ENCODE measurements at places on chromosomes 11 and 22. TPM values are rescaled to one million over a fixed set of nuclear protein-coding genes. Genes with fewer than 3 reads are reported as not detected.

- DNase-seq: no peak
Measured at GRCh38 chr11:6012035-6012668, 5.4 kb upstream of the OR56A4 start.

DNA sequence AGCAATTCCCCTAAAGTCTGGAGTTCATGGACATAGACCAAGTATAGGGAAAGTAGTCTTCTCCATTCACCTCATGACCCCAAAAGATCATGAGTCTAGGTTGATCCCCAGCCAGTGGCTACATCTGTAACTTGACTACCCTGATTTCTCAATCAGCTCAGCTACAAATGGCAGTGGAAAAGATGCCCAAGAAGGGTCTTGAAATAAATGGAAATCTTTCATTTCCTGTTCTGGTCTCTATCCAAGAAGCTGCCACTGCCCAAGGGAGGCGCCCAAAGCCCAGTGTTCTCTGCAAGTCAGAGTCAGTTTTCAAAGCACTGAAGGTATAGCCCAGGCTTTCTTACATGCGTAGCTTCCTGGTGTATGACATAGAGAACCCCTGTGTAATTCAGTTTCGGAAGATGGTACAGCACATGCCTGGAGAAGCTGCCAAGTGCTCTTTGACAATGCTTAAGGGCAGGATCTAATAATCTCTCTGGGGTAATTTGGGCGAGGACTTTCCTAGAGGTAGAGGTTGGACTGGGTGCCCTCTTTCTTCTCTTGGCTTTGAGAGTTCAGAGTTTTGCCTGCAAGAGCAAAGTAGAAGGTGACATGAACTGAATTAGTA, 101.1 kb downstream of the ADAMTS15 start:
- DNase-seq: no peak

- no peak for DNase-seq
Measured at GRCh38 chr22:48871176-48871840, 956.4 kb downstream of the BRD1 start.

Gene TESMIN
- 5.2 TPM for polyA plus RNA-seq

GRCh38 chr11:12792590-12792989, 118.4 kb downstream of the TEAD1 start:
- DNase-seq: no peak

DNA sequence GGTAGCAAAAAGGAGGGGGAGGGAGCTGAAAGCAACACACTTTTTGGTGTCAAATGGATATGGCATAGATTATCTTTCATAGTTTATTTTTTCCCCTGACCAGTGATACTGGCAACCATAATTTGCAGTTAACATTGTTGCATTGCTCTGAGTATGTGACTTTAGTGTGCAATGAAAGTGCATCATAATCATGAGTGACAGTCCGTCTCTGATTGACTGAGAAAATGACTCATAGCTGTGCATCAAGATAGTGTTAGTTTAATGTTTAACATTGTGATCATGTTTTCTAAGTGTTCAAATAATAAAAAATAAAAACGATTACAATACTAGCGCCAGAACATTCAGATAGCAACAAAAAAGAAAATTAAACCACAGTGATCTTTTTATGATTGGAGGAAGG, 952.4 kb upstream of the TENM4 start:
- no peak for DNase-seq

DNA sequence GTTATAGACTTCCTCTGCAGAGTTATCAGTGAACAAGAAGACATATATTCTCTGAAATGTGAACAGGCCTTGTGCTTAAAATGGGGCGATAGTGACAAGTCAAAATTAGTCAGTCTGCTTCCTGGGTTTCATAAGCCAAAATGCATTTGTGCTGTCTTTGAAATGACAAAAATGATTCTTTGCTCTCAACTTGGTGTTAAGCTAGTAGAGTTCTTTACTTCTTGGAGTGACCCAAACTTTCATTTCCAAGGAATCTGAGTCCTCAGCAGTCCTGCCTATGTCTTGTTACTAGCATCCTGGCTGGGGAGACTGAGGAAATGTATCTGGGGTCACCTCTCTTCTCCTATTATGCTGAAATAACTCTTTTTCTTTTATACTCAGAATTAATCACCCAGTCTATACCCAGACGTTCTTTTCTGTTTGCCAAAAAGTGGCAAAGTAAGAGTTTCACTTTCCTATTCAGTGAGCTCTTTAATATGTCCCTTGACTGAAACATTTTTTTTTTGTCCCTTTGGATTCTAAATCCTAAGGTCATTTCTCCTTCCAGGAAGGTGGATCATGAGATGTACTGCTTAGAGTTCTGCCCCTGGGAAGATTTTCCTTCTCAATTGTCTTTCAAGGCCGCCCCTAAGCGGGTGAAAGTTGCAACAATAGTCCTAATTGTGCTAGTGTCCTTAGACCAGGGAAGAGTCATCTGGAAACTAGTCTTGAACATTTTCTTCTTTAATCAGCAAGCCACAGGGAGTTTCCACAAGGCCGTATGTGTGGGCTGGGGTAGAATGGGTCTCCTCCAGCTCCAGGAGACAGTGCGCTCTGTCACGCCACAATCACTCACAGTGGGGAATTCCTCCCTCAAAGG, 53.0 kb upstream of the RDX start:
- no peak for DNase-seq

All from foreskin keratinocyte (primary cell).